ENCODE measurements at places on chromosomes 2 and 18. TPM values are rescaled to one million over a fixed set of nuclear protein-coding genes. Genes with fewer than 3 reads are reported as not detected.
A peak's percentile ranks its signal among the peaks of the same experiment; 100 is the strongest.

GRCh38 chr2:145012214-145012670 lies 492.3 kb upstream of the ZEB2 start:
- peak; percentile 26 for DNase-seq

- DNase-seq: no peak
These were observed 43.1 kb downstream of the MAP4K4 start for GRCh38 chr2:101740555-101740964.

The CABYR gene
- polyA plus RNA-seq: 4.5 TPM

DNA sequence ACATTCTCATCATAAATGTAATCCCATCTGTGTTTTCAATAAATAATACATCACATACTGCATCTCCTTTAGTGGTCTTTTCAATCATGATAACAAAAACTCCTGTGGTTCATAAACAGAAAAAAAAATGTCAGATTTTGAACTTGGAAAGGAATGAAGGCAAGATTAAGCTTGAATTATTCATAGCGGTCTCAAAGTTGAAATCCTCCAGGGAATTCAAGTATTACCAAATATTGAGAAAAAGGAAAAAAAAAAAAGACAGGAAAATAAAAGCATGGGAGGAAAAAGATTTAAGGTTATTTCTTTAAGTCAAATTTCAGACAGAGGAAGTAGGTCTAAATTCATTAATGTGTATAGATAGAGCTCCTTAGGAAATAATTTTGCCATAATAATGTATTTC lies 92.1 kb downstream of the COLEC12 start:
- no peak for DNase-seq

DNA sequence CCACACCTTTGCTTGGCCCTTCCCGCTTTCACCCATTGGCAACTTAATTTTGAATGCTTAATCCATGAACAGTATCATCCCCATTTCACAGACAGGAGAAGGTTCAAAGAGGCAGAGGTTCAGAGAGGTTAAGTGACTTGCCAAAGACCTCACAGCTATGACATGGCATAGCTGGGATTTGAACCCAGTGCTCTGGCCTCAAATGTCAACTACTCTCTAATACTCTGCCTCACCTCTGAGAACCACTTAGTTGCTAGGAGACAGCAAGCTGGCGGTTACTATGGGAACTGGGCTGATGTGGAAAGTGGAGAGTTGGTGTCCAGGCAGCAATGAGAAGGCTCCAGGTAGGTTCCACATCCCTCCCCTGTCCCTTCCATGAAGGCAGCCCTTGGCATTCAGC lies 15.8 kb upstream of the PRSS56 start:
- no peak for DNase-seq

The DSG1 gene
- 0.07 TPM for polyA plus RNA-seq

The ANKRD12 gene
- polyA plus RNA-seq: 32.7 TPM

The ITGB6 gene
- 17.8 TPM for polyA plus RNA-seq

The ITGAV gene
- 69.8 TPM for polyA plus RNA-seq

DNA sequence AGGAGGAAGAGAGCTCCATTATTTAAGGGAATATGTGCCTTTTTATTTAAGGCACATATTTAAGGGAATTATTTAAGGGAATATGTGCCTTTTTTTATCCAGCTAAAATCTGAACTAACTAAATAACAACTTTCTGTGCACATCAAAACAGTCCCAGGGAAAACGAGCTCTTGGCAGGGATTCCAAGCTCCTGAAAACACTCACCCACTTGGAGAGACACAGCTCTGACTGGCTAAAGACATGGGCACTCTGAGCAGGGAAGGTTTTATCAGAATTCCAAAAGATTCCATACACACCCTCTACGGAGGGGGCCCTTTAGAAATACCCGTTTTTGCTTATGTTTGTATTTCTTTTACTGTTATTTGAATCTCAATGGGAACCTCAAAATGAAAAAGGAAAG lies 181.0 kb downstream of the ZNF516 start:
- DNase-seq: no peak

GRCh38 chr18:8828300-8828699 lies 122.9 kb downstream of the MTCL1 start:
- no peak for DNase-seq

The FZD7 gene
- 76.7 TPM for polyA plus RNA-seq

DNA sequence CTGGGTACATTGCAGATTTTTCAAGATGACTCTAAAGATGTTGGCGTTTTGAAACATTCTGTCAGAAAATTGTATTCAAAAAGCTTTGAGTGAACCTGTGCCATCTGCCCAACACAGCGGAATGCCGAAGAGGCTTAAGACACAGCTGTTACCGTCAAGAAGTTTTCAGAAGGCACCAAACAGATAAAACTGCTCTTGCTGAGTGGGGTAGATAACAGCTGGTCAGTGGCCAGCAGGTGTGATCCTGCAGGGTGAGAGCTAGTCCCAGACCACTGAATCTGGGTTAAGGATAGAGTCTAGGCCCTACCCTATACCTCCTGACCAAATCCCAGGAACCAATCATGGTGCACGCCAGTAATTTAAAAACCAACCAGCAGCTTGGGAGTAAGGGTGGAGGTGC lies 60.5 kb upstream of the B3GNT7 start:
- DNase-seq: no peak

DNA sequence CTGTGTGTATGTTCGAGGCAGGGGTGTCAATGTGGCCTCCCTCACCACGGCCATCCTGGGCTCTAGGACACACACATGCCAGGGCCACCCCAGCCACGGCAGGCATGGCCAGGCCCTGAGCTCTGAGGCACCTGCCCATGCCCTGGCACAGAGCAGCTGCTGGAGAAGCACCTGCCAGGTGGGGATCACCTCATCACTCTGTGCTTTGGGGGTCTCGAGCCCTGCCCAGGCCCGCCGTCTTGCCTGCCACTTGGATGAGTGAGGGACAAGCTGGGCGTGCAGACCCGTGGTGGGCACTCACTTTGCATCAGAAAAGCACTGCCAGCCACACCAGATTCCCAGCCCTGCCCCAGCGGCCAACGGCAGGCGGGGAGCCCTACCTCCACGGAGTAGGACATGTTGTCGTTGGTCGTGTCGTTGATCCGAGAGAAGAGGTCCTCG lies 33.1 kb downstream of the KIF1A start:
- no peak for DNase-seq

GRCh38 chr2:167177196-167177595 lies 288.9 kb downstream of the XIRP2 start:
- no peak for DNase-seq

The CREB1 gene
- polyA plus RNA-seq: 76.3 TPM
